ENCODE measurements at places on chromosomes 5 and 9. TPM values are rescaled to one million over a fixed set of nuclear protein-coding genes. Genes with fewer than 3 reads are reported as not detected.

CDC25C gene
- 6.9 TPM for total RNA-seq

ACTBL2 gene
- total RNA-seq = 0.97 TPM

TXNDC8 gene
- total RNA-seq = not detected

AGPAT2 gene
- total RNA-seq = 31.5 TPM

TPPP gene
- under 0.01 TPM for total RNA-seq

MYOT gene
- total RNA-seq = not detected

TOR2A gene
- total RNA-seq = 4.2 TPM

SLC4A9 gene
- total RNA-seq = not detected

OR1J2 gene
- 0.32 TPM for total RNA-seq

GARIN3 gene
- total RNA-seq = not detected

PCDHA10 gene
- total RNA-seq = under 0.01 TPM

PCDHB10 gene
- total RNA-seq = under 0.01 TPM

DNA sequence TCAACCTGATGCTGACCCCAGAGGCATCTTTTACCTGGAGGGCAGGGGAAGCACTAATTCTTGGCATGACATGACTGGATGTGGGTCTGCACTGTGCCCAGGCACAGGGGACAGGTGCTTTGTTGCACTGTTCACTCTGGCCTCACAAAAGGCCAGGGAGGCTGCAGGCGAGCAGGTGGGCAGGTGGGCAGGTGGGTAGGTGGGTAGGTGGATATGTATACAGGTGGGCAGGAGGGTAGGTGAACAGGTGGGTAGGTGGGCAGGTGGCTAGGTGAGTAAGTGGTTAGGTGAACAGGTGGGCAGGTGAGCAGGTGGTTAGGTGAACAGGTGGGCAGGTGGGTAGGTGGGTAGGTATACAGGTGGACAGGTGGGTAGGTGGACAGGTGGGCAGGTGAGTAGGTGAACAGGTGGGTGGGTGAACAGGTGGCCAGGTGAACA is 1.5 kb downstream of the PAEP start:
- no peak for DNase-seq

GRCh38 chr9:101582553-101582952 is 12.2 kb downstream of the PPP3R2 start:
- DNase-seq = peak; percentile 86

DNA sequence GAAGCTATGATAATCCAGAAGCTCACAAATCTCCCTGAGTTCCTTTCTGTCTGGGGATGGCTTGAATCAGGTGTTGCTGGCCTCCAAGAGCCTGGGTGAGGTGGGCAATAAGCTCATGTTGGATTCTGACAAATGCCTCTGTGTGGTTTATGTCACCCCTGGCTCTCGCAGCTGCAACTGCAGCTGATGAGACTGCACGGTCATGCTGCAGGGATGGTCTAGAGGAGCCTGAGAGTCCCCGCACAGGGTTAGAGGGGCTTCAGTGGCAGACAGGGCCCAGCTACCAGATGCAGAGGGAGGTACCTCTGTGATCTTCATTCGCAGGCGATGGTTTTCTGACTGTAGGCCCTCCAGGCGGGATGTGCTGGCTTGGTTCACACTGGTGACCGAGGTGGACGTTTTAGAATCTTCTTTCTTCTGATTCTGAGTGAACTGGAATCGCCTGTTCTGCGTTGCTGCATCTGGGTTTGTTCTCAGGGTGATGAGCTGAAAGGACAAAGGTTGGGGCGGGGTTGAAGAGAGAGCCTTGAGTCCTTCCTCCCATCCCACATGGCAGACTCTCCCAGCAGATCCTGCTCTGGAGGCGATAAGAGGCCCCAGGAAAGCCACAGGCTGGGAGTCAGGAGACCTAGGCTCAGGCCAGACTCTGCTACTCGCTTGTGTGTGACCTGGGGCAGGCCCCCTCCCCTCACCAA is 47.6 kb upstream of the TBC1D2 start:
- no peak for DNase-seq

- DNase-seq = peak; percentile 56
These were observed 12.4 kb downstream of the UBAP1 start for GRCh38 chr9:34190996-34191892.

DNA sequence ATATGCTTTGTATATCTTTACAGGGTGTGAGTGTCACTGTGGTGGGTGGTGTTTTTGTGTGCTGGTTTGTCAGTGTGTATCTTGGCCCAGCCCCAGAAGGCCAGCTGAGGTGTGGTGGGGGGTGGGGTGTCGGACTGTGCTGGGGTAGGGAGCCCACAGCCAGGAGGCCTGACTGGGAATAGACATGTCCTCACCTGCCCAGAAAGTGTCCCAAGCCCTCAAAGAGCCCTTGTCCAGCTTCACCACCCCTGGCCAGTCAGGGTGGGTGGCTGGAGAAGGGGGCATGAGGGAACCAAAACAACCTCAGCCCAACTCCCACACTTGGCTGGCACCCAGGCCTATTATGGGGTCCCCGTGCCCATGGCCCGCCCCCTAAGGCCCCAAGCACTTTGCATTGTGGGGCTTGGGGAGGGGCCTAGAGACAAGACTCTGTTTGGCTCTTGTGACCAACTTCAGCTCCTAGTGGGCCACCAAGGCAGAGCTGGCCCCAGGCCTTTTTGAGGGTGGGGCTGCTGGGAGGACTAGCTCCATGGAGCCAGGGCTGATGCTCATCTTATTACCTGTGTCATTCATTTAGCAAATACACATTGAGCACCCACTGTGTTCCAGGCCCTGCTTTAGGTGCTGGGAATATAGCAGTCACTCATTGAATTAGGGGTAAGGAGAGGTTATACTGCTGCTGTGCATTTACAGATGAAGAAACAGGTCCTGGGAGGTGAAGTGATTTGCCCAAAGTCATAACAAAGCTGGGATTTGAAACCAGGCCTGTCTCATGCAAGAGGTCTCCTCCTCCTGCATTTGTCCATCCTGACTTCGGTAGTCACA is 56.2 kb upstream of the PSD2 start:
- no peak for DNase-seq

- DNase-seq = no peak
These were observed 82.7 kb downstream of the RFK start for GRCh38 chr9:76311537-76311936.

- DNase-seq = peak; percentile 92
These were observed 27.6 kb upstream of the CDKN2AIPNL start for GRCh38 chr5:134439210-134439654.

- DNase-seq = no peak
These were observed 37.8 kb downstream of the UHRF2 start for GRCh38 chr9:6450641-6451375.

GRCh38 chr5:58235299-58235698 is 224.6 kb downstream of the PLK2 start:
- DNase-seq = peak; percentile 58

DNA sequence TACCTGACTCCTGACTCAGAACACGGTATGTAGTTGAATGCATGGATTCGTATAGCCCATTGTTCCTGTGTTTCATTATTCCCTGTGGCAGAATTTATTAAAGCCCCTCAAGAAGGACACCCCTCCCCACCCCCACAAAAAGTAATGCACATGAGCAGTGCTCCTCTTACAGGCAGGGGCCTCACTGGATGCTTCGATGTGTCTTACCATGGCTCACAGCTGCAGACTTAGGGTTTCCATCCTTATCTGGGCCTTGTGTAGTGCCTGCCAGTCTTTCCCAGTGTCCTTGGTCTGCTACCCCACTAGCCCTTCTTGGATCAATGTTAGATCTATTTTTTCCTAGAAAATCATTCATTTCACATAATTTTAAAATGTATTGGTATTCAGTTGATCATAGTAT is 14.9 kb downstream of the EXOSC3 start:
- DNase-seq = no peak

- no peak for DNase-seq
These were observed 34.7 kb downstream of the PIP5K1B start for GRCh38 chr9:68739621-68740174.

- no peak for DNase-seq
These were observed 612 bp upstream of the BBLN start for GRCh38 chr9:128159522-128159783.

DNA sequence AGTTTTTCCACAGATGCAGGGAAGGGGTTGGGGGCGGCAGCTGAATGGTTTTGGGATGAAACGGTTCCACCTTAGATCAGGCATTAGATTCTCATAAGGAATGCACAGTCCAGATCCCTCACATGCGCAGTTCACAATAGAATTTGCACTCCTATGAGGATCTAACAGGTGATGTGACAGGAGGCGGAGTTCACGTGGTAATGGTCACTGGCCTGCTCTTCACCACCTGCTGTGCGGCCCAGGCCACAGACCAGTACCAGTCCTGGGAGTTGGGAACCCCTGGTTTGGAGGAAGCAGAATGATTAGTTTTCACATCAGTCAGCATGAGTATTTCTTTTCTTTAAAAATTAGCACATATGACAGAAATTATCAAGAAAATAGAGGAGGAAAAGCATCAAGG is 26.3 kb downstream of the ANP32B start:
- no peak for DNase-seq
